ENCODE measurements at places on chromosomes 6 and 20. TPM values are rescaled to one million over a fixed set of nuclear protein-coding genes. Genes with fewer than 3 reads are reported as not detected.

Gene HLA-DRA
- total RNA-seq: 274 TPM

Gene OR2H1
- total RNA-seq: not detected

Gene NHLRC1
- 0.94 TPM for total RNA-seq

Gene GRIK2
- total RNA-seq: 3.0 TPM

Gene RUNX2
- 5.4 TPM for total RNA-seq

Gene TSBP1
- total RNA-seq: not detected

Gene PTPRT
- 0.19 TPM for total RNA-seq

Gene HSPA1L
- total RNA-seq: 1.9 TPM

Gene BNIP5
- total RNA-seq: not detected

Gene MYB
- 0.87 TPM for total RNA-seq

Gene PAQR8
- 6.5 TPM for total RNA-seq

Gene OR2J3
- not detected for total RNA-seq

Gene PRPH2
- 1.4 TPM for total RNA-seq

Gene C6orf132
- total RNA-seq: 1.7 TPM

Gene ANGPT4
- total RNA-seq: 0.19 TPM

Gene RAMACL
- total RNA-seq: 6.4 TPM

Gene C6orf58
- not detected for total RNA-seq

Gene ELOVL4
- 2.4 TPM for total RNA-seq

Gene PRR18
- not detected for total RNA-seq

Gene VSX1
- not detected for total RNA-seq

Gene NMBR
- not detected for total RNA-seq

Gene NOL4L
- total RNA-seq: 29.5 TPM

Gene C20orf144
- total RNA-seq: 0.16 TPM

Gene PARD6B
- 1.2 TPM for total RNA-seq

Gene CCDC170
- 1.4 TPM for total RNA-seq

Gene FAM162B
- total RNA-seq: 6.2 TPM

Gene MUC22
- not detected for total RNA-seq

Gene VGLL2
- total RNA-seq: not detected

Gene CALHM4
- total RNA-seq: not detected

Gene EYS
- not detected for total RNA-seq

Gene LY6G6D
- total RNA-seq: not detected

Gene TSHZ2
- 24.9 TPM for total RNA-seq

Gene RCAN2
- total RNA-seq: 87.3 TPM

Gene EFCAB8
- 1.1 TPM for total RNA-seq

Gene KIFC1
- 2.0 TPM for total RNA-seq

Gene FAM217A
- total RNA-seq: not detected

Gene PAK5
- total RNA-seq: 0.33 TPM

Gene SLC4A11
- total RNA-seq: 0.63 TPM

Gene RIPOR3
- 3.4 TPM for total RNA-seq

Gene REM1
- total RNA-seq: 13.6 TPM

Gene CNR1
- 10.4 TPM for total RNA-seq

Gene MOXD1
- total RNA-seq: 1.0 TPM

Gene TAF4
- total RNA-seq: 13.2 TPM

Gene KCNK16
- total RNA-seq: not detected

Gene PGM3
- total RNA-seq: 58.3 TPM

Gene DCBLD1
- 13.2 TPM for total RNA-seq

Gene MAP1LC3A
- total RNA-seq: 45.0 TPM

Gene RTN4IP1
- 3.1 TPM for total RNA-seq

Gene TCF21
- total RNA-seq: 0.63 TPM

Gene AVP
- not detected for total RNA-seq

Gene GLP1R
- not detected for total RNA-seq

Gene SGK2
- total RNA-seq: 2.7 TPM

Gene ID1
- total RNA-seq: 170 TPM

Gene SLC35D3
- total RNA-seq: not detected

Gene CTCFL
- total RNA-seq: not detected

Gene BPI
- 0.19 TPM for total RNA-seq

Data from aorta (tissue), 5 donors.